ENCODE measurements at places on chromosomes 1 and 21.
A peak's percentile ranks its signal among the peaks of the same experiment; 100 is the strongest.

GRCh38 chr1:46148318-46148717 is 15.9 kb upstream of the PIK3R3 start:
- DNase-seq: no peak

GRCh38 chr1:28509705-28510272 is 3.9 kb downstream of the RCC1 start:
- no peak for DNase-seq

DNA sequence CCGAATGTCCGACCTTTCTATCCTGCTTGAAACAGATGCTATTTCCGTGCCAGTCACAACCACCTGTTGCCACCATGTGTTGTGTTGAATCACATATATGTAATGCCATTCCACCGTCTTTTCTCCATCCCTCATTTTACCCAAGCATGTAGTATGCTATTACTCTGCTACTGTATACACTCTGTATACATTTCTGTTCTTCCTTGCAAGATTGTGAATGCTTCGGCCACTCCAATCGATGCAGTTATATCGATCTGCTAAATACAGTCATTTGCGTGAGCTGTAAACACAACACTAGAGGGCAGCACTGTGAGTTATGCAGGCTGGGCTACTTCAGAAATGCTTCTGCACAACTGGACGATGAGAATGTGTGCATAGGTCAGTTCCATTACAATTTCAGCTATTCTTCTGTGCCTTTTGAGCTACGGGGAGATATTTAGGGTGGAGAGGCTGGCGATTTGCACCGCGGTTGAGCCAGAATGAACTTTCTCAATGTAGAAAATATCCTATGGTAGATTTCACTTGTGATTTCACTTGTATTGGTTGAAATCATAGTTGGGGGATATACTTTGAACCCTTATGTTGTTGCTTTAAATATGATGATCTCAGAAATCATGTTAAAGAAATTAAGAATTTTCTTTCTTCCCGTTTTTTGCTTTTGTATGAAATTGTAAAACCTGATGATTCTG is 289.8 kb downstream of the NTNG1 start:
- peak; percentile 38 for DNase-seq

DNA sequence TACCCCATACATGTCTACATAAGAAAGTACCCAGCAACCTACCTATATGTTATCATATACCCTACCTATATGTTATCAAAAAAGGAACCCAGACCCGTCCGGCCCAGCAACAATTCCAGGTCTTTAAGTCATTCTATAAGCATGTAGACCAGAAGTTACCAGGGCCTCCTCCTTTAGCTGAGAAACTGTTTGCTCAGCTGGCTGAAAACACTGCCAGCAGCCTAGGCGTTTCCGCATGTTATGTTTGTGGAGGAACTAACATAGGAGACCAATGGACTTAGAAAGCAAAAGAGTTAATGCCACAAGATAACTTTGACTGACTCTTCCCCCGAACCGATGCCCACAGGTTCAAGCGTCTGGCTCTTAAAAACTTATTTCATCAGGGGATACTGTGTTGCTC is 7.1 kb upstream of the ZNF678 start:
- no peak for DNase-seq

GRCh38 chr1:24472527-24473251 is 29.9 kb upstream of the RCAN3 start:
- no peak for DNase-seq

- no peak for DNase-seq
These were observed 24.9 kb downstream of the HSPG2 start for GRCh38 chr1:21912038-21912758.

DNA sequence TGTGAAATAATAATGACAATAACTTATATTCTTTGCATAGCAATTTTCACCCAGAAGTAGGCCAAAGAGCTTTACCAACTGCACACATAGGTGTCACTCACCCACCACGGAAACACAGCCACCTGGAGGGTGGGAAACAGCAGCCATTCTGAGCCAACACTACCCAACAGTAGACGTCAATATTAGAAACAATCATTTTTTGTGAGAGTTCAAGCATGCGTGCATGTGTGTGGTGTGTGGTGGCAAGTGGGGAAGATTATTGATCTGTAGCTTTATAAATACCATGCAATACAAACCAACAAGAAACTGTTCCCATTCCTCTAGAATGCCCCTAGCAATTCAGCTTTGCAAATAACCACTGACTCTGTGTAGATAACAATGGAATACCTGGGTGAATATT is 19.1 kb downstream of the PROX1 start:
- DNase-seq: no peak

GRCh38 chr1:223143537-223144248 is 645 bp upstream of the TLR5 start:
- no peak for DNase-seq

DNA sequence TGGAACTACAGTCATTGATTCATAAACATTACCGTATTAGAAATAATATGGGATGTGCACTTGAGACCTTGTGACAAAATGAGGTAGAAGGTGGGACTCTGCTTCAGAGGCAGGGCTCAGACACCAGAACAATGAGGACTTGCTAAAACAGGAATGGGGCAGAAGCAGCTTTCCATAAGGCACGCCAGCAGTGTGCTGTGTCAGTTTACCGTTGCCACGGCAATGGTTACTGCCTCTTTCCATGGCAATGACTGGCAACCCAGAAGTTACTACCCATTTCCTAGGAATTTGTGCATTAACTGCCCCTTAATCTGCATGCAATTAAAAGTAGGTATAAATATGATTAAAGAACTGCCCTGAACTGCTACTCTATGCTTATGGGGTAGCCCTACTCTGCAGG is 169.0 kb downstream of the CHRM3 start:
- no peak for DNase-seq

GRCh38 chr1:3169665-3170356 is 100.8 kb downstream of the PRDM16 start:
- DNase-seq: no peak

Data from KG1 (cell line).